ENCODE measurements at places on chromosomes 13 and 19. TPM values are rescaled to one million over a fixed set of nuclear protein-coding genes. Genes with fewer than 3 reads are reported as not detected.

Gene ACP4
- total RNA-seq, result not detected

Gene SLC25A41
- total RNA-seq, result not detected

GRCh38 chr19:53546758-53547513 is 9.0 kb downstream of the ZNF331 start:
- no peak overlapping the region for H3K4me3 ChIP-seq
- H3K27ac ChIP-seq, result no peak overlapping the region
- peaks cover 1% of the 10 kb centered on the region for H3K4me1 ChIP-seq
- DNase-seq, result no peak
- peaks cover 42% of the 10 kb centered on the region for H3K36me3 ChIP-seq
- no peaks in the 10 kb centered on the region for H3K27me3 ChIP-seq

DNA sequence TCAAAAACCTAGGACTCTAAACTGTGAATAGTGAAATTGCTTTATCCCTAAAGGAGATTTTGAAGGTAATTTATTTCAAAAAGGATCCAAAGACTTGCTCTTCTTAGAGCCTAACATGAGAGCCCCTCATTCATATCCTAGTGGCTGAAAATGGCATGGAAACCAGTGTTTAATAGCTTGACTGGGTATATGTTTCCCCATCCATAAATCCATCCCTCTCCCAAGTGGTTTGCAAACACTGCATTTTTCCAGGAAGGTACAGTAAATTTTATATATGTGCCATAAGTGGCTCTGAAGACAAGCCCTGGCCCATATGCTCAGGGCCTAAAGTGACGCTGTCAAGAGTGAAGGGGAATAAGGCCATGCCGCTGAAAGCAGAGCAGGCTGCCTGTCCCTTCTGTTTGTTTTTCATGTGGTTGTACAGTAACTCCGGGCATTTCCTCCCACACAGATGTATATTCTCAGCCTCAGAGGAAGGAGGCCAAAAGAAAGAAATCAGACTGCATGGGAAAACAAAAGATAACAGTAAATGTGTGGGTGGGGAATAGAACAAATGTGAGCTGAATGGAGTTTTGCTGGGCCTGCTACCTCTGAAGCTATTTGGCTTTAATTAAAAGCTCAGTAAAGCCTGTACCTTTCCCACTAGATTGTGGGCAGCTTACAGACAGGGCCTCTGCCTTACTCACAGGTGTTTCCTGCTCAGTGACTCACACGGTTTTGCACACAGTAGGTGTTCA is 181.9 kb downstream of the PCDH9 start:
- no peak overlapping the region for H3K4me3 ChIP-seq
- DNase-seq, result no peak
- H3K27me3 ChIP-seq, result no peaks in the 10 kb centered on the region
- no peaks in the 10 kb centered on the region for H3K36me3 ChIP-seq
- no peaks in the 10 kb centered on the region for H3K4me1 ChIP-seq

- no peak for DNase-seq
- no peaks in the 10 kb centered on the region for H3K27me3 ChIP-seq
- H3K36me3 ChIP-seq, result no peaks in the 10 kb centered on the region
Observed at GRCh38 chr13:85408415-85408814, 390.8 kb downstream of the SLITRK6 start.

- H3K36me3 ChIP-seq, result no peaks in the 10 kb centered on the region
- no peak overlapping the region for H3K4me3 ChIP-seq
- no peak for DNase-seq
- H3K27ac ChIP-seq, result no peak overlapping the region
Observed at GRCh38 chr13:26048741-26049140, 3.1 kb downstream of the SHISA2 start.

DNA sequence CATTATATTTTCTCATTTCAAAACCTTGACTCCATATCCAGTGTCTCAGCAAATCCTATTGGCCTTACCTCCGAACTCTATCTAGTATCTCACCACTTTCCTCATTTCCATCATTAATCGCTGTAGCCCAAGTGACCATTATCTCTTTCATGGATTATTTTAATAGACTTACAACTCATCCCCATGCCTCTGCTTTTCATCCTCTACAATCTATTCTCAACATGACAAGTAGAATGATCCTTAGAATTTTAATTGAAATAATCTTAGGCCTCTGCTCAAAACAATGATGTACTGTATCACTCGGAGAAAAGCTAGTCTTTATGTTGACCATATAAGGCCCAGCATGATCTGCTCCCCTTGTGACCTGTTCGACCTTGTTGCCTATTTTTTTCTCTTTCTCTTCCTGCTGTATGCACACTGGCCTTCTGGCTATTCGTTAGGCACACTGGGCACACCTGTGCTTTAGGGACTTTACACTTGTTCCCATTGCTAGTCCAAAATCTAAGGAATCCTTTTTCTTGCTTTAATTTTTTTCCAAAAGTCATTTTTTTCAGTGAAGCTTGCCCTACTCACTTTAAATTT is 21.4 kb downstream of the DNAJC15 start:
- H3K36me3 ChIP-seq, result peaks cover 36% of the 10 kb centered on the region
- H3K27ac ChIP-seq, result peak overlapping the region; percentile 55
- H3K4me3 ChIP-seq, result peak overlapping the region; percentile 21
- DNase-seq, result no peak
- no peaks in the 10 kb centered on the region for H3K27me3 ChIP-seq

DNA sequence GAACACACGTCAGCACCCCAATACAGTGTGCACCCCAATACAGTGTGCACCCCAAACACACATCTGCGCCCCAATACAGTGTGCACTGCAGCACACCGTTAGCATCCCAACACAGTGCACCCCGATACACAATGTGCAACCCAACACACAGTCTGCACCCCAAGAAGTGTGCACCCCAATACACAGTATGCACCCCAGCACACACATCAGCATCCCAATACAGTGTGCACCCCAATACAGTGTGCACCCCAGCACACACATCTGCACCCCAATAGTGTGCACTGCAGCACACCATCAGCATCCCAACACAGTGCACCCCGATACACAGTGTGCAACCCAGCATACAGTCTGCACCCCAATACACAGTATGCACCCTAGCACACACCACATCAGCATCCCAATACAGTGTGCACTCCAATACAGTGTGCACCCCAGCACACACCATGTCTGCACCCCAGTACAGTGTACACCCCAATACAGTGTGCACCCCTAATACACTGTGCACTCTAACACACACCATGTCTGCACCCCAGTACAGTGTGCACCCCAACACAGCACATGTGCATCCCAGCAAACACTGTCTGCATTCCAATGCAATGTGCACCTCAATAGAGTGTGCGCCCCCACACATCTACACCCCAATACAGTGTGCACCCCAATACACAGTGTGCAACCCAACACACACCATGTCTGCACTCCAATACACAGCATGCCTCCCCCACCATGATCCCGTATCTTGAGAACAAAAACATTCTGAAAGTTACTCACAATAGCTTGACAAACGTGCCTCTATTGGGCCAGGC is 855 bp upstream of the CARS2 start:
- H3K4me3 ChIP-seq, result peak overlapping the region; percentile 93
- peak overlapping the region; percentile 61 for H3K27ac ChIP-seq
- no peak for DNase-seq
- H3K4me1 ChIP-seq, result peaks cover 48% of the 10 kb centered on the region
- no peaks in the 10 kb centered on the region for H3K27me3 ChIP-seq

DNA sequence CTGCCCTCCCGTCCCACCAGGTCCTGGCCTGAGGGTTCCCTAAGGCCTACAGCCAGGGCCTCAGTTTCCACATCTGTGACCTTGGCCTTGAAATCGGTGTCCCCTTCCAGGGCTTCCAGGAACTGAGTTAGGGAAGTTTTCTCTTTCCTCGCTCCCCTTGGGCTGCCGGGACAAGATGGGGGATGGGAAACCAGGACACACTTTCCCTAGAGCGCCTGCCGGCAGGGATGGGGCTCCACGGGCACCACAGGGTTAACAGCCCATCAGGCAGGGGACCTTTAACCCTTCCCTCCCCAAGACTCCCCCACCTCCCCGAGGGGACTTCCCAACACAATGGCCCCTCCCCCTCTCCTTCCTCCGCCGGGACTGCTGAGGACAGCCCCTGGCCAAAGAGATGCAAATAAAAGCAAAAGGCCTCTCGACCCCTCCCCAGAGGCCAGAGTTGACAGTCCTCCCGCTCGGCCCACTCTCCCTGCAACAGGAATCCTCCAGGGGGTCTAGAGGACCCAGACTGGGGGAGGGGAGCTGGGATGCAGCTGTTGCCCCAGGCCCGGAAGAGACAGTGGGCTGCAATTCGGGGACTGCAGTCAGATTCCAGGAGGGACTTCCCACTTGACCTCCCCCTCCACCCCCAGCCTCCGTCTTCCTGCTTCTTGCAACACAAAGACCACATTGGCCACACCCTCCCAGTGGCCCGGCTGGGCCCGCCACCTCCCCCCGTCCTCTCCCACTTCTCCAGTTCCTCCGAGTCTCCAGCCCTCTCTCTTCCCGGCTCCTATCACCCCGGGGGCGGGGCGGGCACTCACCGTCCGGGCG is 3.4 kb downstream of the BBC3 start:
- peak overlapping the region; percentile 79 for H3K4me3 ChIP-seq
- H3K4me1 ChIP-seq, result peaks cover 30% of the 10 kb centered on the region
- H3K27me3 ChIP-seq, result no peaks in the 10 kb centered on the region
- H3K36me3 ChIP-seq, result peaks cover 9% of the 10 kb centered on the region
- peak overlapping the region; percentile 89 for H3K27ac ChIP-seq
- peak; percentile 70 for DNase-seq

DNA sequence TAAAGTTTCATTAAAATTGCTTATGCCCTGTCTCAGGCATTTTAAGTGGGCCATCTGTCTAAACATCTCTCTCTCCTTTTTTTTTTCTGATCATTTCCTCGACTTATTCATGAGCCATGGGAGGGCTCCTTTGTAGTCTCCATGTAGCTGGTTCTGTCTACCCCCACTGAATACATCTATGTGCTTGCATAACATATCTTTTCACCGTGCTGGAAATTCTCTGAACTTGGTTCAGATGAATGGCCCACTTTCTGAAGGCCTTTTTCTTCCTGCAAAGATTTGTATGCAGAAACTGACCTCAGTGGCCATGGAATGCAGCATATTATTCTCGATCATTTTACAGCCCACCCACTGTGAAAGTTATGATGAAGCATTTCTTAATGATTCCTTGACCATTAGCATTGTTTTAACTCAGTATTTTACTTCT is 225.3 kb downstream of the GGACT start:
- H3K4me3 ChIP-seq, result no peak overlapping the region
- no peaks in the 10 kb centered on the region for H3K27me3 ChIP-seq
- H3K4me1 ChIP-seq, result peaks cover 6% of the 10 kb centered on the region
- H3K27ac ChIP-seq, result no peak overlapping the region
- no peak for DNase-seq
- H3K36me3 ChIP-seq, result no peaks in the 10 kb centered on the region

DNA sequence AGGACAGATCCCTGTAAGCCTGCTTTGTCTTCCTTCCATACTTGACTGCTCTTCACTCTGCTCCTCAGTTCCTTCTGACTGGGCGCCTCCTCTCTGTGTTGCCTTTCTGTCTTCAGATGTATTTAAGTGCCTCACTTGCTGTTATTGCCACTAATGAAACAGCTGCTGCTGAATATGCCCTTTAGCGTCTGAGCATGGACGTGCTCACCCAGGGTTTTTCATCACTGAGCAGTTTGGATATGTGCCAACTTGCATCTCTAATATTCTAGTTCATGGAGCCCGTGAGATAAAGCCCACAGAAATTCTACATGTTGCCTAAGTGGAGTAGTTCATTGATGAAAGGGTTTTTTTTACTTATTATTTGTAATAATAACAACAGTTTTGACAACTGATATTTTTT is 198.2 kb downstream of the MYO16 start:
- no peaks in the 10 kb centered on the region for H3K36me3 ChIP-seq
- H3K27me3 ChIP-seq, result no peaks in the 10 kb centered on the region
- H3K27ac ChIP-seq, result no peak overlapping the region
- H3K4me1 ChIP-seq, result no peaks in the 10 kb centered on the region
- no peak overlapping the region for H3K4me3 ChIP-seq
